Kidney glomerular epithelial cell (primary cell): ENCODE measurements at places on chromosomes 11 and 22.

DNA sequence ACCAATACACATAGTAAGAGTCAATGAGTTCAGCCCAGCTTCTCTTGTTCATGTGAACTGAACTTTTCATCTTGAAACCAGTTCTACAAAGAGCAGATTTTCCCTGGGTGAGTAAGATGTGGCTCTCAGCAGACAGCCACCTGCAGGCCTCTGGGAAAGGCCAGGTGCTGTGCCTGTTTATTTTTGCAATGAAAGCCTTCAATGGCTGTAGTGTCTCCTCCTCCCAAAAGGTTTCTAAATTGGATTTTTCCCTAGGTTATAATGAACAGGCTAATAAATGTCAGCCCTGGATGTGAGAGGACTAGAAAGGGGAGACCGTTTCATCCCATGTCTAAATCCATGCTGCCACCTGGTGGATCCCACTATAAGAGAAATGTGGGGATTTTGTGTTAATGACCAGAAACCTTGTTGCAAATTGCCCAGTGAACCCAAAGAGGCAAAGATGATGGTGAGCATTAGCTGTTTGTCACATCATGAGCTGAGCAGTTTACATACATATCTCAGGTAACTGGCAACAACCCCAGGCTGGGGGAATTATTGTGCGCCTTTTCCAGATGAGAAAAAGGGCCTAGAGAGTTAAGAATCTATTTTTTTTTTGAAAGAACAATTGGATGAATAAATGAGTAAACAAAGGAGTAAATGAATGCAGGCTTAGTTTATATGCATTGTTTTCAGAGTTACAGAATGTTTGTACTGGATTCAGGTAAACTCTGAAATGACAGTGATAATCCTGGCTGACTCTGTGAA is 12.7 kb downstream of the C11orf91 start:
- DNase-seq, result peak; percentile 58

DNA sequence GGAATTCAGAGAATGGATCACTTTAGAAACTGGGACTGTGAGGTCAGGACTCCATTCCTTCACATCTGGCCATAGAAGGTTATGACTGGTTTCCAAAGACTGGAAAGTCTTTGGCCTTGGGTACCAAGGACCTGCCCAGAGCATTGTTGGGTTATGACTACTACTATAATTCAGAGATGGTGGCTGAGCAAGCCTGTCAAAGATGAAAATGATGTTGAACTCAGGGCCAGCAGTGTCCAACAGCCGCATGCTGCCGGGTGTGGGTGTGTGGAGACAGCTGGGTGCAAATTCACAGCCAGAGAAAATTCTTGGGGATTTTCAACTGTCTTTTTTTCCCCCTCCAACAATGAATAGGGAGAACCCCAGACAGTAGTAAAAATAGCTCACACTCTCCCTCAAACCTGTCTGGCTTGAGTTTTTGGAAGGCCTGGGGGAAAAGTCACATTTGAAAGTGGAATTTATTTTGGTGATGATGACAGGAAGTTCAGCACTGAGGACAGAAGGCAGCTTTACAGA is 166.8 kb upstream of the NCAM1 start:
- DNase-seq, result no peak

DNA sequence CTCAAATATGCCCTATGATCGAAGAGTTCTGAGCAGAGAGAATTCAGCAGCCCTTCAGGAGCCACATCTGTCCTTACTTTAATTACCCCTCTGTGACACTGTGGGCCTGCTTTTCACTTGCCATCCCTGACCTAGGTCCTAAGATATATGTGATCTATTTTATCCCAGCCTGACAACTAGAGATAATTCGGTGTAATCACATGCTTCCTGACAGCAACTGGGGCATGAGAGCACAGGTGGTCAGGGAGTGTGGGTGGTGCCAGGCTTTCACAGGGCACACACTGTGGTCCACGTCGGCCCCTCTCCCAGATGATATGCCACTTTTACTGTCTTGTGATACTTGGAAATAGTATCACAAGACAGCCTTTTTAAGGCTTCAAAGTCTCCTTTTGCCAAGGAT is 3.9 kb downstream of the TUBA8 start:
- no peak for DNase-seq

DNA sequence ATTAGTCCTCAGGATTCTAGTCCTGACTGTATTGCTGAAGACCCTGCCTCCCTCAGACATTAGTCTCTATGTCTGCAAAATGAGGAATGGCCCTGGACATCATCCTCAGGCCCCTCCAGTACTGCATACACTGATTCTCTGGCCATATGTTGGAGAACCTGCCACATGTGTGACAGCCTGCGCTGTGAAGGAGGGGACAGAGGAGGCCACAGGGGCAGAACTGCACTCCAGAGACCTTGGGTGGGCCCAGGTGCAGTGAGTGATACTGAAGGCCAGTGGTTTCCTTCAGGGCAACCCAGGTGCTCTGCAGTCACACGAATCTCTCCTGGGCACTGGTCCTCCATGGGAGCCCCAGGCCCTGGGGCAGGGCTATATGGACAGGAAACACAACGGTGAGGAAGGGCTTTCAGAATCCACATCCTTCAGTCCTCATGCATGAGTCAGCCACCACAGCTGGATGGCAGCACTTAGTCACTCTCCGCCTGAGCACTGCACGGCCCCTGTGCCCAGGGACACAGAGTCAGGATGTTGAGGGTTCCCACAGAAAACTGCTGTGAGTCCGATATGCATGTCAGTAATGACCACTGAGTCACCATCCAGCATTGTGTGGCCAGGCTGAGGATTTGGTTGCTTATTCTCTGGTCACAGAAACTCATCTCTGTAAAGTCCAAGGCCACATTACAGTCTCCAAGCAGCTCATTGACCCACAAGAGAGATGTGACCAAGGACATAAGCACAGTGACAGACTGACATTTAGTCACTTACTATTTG is 39.7 kb downstream of the ME3 start:
- DNase-seq, result peak; percentile 85

DNA sequence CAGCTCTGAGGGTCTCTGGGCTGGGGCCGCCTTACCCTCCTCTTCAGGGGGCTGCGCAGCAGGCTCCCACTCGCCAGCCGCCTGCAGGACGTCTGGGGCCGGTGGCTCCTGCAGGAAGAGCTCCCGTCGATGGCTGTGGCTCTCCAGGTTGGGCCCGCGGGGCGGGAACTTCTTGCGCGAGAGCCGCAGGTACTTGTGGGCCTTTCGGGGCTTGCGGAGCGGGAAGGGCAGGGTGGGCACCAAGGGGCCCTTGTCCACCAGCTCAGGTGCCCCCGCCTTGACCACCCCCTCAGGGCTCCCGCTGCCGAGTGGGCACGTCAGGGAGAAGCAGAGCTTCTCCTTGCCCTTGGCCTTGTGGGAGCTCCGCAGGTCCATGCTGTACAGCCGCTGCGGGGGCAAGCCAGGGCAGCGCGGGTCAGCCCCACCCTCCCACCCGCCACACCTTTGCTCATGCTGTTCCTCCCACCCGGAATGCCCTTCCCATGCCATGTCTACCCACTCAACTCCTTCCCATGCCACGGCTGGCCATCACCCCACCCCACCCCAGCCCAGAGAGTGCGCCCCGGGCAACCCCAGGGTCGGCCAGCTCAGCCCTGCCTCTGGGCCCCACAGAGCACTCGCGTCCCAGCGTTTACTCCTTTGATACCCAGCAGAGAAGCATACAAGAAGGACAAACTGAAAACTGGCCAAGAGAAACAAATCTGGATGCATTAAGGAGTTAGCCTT is 18.0 kb downstream of the CBX7 start:
- no peak for DNase-seq

DNA sequence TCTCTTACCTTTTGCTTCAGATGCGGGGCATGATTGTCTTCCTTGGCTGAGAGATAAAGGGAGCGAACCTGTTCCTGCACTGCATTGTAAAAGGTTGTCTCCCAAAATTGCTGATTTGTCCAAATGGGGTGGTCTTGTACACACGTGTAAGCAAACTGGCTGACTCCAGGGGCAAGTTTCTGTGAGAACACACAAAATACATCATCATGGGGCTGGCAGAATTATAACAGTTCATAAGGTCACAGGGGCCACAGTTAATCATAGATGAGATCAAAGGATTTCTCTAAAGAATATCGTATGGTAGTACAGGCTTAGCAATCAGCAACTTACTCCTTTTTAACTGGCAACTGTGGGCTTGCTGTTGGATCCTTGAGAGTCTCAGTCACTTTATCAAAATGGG is 194.3 kb downstream of the SWAP70 start:
- DNase-seq, result no peak

DNA sequence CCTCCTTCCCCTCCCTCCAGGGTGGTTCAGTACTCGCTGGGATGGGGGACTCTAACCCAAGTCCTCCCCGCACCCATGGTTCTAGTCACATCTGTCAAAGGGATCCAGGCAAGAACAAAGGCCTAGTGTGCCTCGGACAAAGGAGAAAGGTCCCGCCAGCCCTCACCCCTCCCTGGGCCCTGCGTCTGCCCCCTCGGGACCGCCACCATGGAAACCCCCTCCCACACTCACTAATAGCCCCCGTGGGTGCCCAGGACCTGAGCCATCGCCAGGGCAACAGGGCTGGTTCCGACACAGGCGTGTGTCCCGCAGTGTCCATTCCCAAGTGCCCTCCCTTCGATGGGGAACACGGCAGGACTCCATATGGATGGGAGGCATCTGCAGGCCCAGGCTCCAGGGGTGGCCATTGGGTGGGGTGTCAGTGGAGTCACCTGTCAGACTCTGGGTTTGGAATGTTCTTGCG is 5.1 kb upstream of the CARNS1 start:
- no peak for DNase-seq
